ENCODE measurements at places on chromosomes 1 and 21.

GRCh38 chr1:205306929-205307566, 14.5 kb downstream of the NUAK2 start:
- ATAC-seq, result no peak

DNA sequence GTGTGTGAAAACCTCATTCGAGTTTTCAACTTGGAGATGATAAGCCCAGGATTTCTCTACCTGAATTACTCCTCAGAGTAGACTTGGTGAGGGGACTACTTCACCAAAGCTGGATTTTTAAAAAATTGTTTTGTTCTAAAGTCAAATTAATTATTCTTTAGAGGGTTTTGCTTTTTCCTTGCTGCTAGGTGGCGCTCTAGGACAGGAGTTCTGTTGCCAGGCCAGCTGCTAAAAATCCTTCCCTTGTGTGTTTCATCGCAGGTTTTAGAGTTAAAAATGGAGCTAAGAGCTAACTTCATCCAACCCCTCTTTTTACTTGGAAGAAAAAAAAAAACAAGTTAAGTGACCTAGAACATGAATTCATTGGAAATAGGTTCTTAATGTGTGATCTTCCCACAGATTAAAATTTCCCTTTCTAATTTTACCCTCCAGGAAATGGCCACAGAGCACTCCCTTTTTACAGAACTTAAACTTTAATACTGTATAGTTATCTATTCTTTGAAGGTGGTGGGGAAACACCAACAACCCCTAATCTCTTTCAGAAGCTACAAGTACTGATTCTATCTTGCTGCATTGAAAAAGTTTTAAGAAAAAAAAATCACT, 36.7 kb upstream of the FAM163A start:
- no peak for ATAC-seq

DNA sequence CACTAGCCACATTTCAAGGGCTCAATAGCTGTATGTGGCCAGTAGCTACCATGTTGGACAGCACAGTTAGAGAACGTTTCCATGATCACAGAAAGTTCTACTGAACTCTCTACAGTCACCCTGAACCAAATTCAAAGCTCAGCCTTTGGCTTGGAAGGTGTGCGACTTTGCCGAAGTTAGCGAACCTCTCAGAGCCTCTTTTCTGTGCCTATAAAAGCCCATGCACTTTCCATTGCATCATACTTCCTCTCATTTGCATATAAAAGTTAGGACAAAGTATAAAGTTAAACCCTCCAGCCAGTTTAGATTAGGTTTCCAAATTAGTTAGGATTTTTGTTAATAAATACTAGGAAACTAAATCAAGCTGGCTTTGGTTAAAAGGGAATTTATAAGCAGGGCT, 4.7 kb upstream of the SLC1A7 start:
- no peak for ATAC-seq

DNA sequence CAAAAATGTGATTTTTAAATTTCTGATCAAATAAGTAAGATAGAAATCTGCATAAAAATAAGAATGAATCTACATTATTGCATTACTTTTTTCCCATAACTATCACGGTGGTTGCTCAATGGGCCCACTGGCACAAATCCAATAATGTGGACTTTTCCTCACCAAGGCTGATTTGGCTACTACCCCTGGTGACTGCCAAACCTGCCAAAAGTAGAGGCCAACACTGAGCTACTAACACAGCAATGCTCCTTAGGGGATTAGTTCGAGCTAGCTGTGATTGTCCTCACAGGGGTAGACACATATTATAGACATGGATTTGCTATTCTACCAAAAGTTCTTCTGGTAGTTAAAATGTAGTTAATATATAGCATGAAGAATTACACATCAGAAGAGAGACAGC, 107.7 kb upstream of the ZNHIT6 start:
- no peak for ATAC-seq

GRCh38 chr21:27447843-27448242, 481.0 kb upstream of the ADAMTS5 start:
- no peak for ATAC-seq

DNA sequence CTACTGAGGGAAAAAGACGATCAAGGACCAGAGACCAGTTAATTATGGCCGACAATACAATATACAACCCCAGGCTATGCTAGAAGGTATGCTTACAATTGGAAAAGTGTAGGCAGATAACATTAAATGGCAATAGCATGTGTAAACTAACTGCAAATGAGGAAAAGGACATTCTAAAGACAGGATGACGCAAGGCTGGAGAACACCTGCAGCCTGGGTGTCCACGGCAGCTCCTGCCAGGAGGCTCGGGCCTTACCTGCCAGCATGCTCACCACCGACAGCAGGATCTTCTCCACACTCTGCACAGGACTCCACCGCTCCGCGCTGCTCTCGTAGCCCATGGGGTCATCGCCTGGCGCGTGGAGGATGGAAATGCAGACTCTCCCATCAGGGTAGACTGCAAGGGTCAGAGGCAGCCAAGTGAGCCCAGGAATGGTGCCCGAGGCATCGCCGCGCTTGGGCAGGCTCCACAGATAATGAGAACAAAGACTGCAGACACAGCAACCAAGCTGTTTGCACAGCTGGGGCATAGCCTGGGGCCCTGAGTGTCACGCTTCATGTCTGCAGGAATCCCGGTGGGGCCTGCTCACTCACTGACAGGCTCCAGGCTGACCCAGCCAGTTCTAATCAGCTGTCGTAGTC, 28.2 kb downstream of the UBE2G2 start:
- no peak for ATAC-seq

GRCh38 chr1:36664571-36665287, 182.0 kb upstream of the CSF3R start:
- ATAC-seq, result no peak

DNA sequence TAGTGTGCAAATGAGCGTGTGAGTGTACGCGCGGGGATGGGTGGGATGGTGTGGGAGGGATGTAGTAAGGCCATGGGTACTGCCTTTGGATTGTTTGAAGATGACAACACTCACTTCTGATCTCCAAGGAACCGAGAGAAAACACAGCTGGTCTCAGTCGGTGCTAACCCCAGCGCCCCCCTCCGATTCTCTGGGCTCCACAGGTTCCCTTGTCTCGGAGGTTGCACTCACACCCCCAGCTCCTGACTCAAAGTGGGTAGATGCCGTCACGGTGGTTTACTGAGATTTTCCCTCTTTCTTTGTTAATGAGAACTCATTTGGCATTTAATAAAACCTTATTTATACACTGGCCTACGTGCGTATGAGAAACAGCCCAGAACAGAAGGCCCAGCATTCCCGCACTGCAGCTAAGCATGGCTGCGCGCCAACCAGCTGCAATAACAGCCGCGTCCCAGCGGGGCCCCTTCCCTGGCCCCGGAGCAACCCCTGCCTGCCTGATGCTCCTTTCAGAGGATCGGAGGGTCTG, 25.8 kb downstream of the ABCA4 start:
- no peak for ATAC-seq

GRCh38 chr21:39788383-39788782, 43.4 kb downstream of the IGSF5 start:
- no peak for ATAC-seq

GRCh38 chr1:208990456-208990855, 593.1 kb upstream of the CAMK1G start:
- no peak for ATAC-seq

DNA sequence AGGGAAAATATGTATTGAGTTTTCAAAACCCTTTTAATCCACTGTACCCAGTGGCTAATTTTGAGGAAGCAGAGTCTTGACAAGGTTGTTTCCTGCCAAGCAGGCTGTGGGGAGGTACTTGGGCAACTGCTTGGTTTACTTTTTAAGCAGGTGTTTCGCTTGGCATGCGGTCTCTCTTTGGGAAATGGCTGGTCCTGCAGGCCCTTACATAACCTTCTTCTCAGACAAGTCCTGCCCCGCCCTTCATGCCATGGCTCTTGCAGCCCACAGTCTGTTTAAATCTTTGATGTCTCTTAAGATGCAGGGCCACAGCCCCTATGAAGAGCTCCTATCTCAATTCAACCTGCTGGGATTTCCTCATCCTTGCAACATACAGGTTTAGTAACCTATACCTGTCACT, 36.0 kb upstream of the ABCD3 start:
- no peak for ATAC-seq

GRCh38 chr1:221237587-221237986, 358.3 kb downstream of the HLX start:
- ATAC-seq, result no peak

GRCh38 chr1:170339534-170339933, 192.4 kb upstream of the GORAB start:
- no peak for ATAC-seq

- ATAC-seq, result no peak
Measured at GRCh38 chr1:30437059-30437576, 286.3 kb downstream of the MATN1 start.

- no peak for ATAC-seq
Measured at GRCh38 chr21:45108808-45109781, 34.7 kb downstream of the ADARB1 start.

DNA sequence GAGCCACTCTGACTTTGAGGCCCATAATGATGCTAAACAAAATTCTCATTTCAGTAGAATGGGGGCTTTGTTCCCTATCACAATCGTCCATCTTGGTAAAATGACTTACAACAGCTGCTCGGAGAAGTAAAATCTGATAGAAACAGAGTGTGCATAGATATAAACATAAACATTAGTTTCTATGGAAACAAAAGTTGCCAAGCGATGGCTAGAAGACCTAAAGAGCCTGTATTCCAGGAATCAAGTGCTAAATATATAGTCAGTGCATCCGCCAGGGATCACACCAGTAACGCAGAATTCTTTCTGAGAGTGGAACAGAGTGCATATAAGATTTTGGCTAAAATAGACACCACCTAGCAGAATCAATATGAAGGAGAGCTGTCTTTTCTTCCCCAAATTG, 91.2 kb upstream of the KAZN start:
- ATAC-seq, result no peak

- ATAC-seq, result no peak
Measured at GRCh38 chr1:224529844-224530243, 86.3 kb upstream of the CNIH3 start.

DNA sequence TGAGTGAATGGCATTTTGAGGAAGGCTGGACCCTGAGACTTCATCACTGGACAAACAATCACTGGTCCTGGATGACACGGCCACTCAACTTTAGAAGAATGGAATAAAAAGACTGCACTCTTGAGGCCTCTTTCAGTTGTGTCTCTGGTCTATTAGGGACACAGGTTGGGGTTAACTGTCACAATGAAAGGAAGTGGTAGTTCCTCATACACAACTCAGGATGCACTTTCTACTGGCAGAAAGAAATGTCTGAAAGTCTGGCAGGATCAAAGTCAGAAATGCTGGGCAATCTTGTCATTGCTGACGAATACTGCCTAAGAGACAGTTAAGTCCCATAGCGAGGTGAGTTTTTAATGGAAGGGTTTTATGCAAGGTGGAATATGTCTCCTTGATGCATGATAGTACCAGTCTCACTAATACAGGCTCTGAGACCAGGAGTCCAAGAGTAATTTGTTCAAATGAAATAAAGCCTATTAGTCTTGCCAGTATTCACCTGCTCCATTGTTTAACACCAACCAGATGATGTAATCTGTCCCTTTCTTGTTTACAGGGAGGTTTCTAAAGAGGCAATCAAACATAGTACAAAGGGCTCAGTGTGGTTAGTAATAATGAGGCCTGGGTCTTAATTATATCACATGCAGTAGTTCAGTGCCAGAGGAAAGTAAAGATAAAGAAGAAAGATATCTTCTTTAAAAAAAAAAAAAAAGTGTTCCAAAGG, 11.2 kb upstream of the RRP15 start:
- no peak for ATAC-seq

DNA sequence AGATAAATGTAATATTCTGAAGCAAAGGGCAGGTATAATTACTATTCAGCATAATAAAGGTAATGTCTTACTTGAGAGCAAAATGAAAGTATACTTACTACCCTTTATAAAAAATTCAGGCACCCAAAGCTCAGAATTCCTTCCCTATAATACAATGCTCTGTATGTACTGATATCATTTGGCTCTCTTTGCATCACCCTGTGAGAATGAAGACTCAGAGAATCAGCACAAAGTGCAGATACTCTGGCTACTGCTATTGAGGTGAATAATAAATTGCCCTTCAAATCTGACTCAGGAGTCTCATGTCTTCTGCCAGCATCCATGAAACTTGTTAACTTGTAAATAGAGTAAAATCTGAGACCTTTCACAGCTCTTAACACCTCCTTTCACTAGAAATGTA, 108.5 kb upstream of the KCTD3 start:
- no peak for ATAC-seq

- peak; percentile 38 for ATAC-seq
Measured at GRCh38 chr1:59354709-59355337, 57.9 kb downstream of the FGGY start.

GRCh38 chr1:222021129-222021528, 279.2 kb upstream of the DUSP10 start:
- ATAC-seq, result no peak

GRCh38 chr1:154467434-154468102, 34.5 kb upstream of the TDRD10 start:
- ATAC-seq, result no peak

DNA sequence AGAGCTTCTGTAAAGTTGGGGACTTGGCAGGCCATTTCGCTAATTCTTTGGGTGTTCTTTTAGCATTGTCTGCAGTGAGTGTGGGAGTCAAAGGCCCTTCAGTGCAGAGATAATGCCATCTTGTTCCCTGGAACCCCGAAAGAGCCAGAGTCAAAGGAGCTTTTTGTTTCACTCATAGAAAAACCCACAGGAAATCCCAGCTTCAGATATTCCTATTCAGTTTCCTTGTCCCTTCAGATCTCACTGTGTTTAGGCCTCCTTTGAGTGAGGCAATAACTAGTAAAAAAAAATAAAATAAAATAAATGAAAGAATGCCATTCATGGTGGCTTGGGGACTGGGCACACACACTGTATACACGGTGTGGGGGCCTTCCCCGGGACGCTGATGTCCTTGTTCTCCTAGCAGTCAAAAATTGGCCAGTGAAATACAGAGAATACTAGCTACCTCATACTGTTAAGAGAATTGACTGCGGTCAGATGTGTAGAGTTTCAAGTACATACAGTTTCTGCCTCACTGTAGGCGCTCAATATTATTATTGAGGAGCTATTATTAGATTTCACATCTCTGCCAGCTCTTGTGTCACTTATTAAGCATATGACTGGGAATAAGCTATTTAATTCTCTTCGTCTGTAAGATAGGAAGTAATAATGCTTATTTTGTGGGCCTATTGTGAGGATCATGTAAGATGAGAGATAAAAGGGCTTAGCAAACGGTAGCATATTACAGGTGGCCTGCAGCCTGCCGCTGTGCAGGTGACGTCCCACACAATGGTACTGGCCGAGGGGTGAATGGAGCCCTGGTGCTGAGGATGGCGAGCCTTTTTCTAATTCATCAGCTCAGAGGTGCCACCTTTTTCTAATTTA, 16.7 kb downstream of the DISC1 start:
- ATAC-seq, result no peak

DNA sequence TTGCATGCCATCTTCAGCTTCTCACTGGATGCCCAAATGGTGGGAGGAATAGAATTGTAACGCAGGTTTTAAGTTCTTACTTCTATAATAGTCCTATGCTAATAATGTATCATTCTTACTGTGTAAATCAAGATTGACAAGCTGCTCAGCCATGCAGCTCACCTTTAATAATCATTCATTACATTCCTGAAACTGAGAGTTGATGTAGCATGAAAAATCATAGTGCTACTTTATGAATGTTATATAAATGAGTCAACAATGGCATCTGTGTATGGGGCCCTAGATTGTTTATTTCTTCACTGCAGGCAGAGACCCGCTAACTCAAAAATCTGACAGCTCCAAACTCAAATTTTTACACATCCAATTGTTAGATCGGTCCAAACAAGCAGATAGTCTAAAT, 34.4 kb downstream of the FH start:
- ATAC-seq, result peak; percentile 52

- no peak for ATAC-seq
Measured at GRCh38 chr1:63902844-63903589, 129.2 kb downstream of the ROR1 start.

GRCh38 chr21:38349977-38350376, 93.2 kb downstream of the KCNJ15 start:
- no peak for ATAC-seq
